MCF 10A (cell line): ENCODE measurements at places on chromosomes 3 and 15. TPM values are rescaled to one million over a fixed set of nuclear protein-coding genes. Genes with fewer than 3 reads are reported as not detected.

GRCh38 chr3:111069974-111070771 is 1.4 kb upstream of the NECTIN3 start:
- peaks cover 27% of the 10 kb centered on the region for H3K4me1 ChIP-seq
- H3K36me3 ChIP-seq, result peaks cover 7% of the 10 kb centered on the region
- H3K27ac ChIP-seq, result peak overlapping the region; percentile 80
- DNase-seq, result no peak
- peak overlapping the region; percentile 78 for H3K4me3 ChIP-seq

- DNase-seq, result no peak
- H3K27me3 ChIP-seq, result no peaks in the 10 kb centered on the region
- no peaks in the 10 kb centered on the region for H3K4me1 ChIP-seq
- H3K36me3 ChIP-seq, result no peaks in the 10 kb centered on the region
- H3K27ac ChIP-seq, result no peak overlapping the region
- H3K4me3 ChIP-seq, result no peak overlapping the region
These were observed 22.1 kb downstream of the PLA2G4D start for GRCh38 chr15:42072141-42072685.

GRCh38 chr15:92272106-92272505 is 121.6 kb upstream of the ST8SIA2 start:
- H3K4me1 ChIP-seq, result no peaks in the 10 kb centered on the region
- peaks cover 34% of the 10 kb centered on the region for H3K27me3 ChIP-seq
- DNase-seq, result no peak
- no peaks in the 10 kb centered on the region for H3K36me3 ChIP-seq

GRCh38 chr3:172522871-172523818 is at the start of gene TNFSF10:
Gene TNFSF10 (minus strand): TSS chr3:172523430. CDS start chr3:172523384, 46 bp downstream.
- peaks cover 16% of the 10 kb centered on the region for H3K4me1 ChIP-seq
- H3K4me3 ChIP-seq, result peak within 1 kb of the TSS; percentile 68
- no peaks in the 10 kb centered on the region for H3K36me3 ChIP-seq

DNA sequence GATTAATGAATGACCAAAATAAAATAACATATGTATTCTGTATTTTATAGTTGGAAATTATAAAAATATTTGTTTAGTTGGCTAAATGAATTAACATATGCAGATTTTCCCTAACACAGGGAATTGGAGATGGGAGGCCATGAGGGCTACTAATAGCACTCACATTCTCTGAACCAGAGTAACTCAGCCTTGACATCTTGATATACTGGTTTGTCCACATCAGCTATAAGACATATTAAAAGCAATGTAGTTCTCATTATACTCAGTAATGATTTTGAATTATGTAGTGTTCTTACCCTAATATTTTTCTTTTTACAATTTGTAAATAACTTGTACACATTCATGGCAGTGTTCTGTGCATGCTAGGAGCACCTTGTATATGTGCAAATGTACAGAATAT is 255.9 kb downstream of the EPHA6 start:
- DNase-seq, result no peak
- no peaks in the 10 kb centered on the region for H3K27me3 ChIP-seq
- no peak overlapping the region for H3K4me3 ChIP-seq

GRCh38 chr3:140343211-140344081 is 334.4 kb upstream of the TRIM42 start:
- no peak overlapping the region for H3K27ac ChIP-seq
- no peaks in the 10 kb centered on the region for H3K27me3 ChIP-seq
- no peak for DNase-seq
- H3K4me1 ChIP-seq, result no peaks in the 10 kb centered on the region

- DNase-seq, result no peak
- H3K27me3 ChIP-seq, result no peaks in the 10 kb centered on the region
- H3K27ac ChIP-seq, result no peak overlapping the region
- H3K4me1 ChIP-seq, result no peaks in the 10 kb centered on the region
These were observed 25.3 kb downstream of the GABRA5 start for GRCh38 chr15:26892182-26892518.

- peaks cover 7% of the 10 kb centered on the region for H3K4me1 ChIP-seq
- DNase-seq, result no peak
- no peaks in the 10 kb centered on the region for H3K36me3 ChIP-seq
These were observed 493.4 kb downstream of the OTOL1 start for GRCh38 chr3:161990036-161990435.

DNA sequence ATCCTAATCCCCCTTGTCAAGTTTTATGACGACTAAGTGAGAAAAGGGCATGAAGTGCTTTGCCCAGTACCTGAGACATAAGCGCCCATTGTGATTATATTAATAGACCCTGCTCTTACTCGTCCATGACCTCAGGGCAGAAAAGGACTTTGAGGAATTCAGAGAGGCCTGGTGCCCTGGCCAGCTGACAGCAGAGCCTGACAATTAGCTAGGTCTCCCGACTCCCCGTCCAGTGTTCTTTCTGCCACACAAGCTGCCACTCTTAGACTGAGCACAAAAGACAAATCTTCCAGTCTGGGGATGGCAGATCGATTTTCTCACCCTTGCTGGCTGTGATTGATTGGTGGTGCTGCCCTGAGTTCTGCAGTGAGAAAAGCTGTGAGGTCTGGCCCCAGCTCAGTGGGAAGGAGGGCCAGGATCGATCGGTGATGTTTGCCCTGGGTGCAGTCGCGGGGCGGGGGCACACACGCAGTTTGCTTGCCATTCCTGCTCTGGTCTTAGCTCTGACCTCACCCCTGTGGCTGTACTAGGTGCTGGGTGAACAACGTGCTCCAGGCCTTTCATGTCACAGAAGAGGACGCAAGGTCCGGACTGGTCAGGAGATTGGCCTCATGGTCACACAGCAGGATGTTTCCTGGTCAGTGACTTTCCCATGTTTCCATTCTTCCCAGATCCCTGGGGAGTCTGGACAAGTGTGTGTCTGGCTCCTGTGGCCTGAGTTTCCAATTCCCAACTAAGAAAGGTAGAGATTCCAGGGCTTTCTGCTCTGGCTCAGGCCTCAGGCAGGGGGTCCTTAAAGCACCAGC is 67.4 kb upstream of the TLE3 start:
- H3K36me3 ChIP-seq, result no peaks in the 10 kb centered on the region
- no peak overlapping the region for H3K4me3 ChIP-seq
- no peaks in the 10 kb centered on the region for H3K27me3 ChIP-seq
- DNase-seq, result no peak
- no peak overlapping the region for H3K27ac ChIP-seq

DNA sequence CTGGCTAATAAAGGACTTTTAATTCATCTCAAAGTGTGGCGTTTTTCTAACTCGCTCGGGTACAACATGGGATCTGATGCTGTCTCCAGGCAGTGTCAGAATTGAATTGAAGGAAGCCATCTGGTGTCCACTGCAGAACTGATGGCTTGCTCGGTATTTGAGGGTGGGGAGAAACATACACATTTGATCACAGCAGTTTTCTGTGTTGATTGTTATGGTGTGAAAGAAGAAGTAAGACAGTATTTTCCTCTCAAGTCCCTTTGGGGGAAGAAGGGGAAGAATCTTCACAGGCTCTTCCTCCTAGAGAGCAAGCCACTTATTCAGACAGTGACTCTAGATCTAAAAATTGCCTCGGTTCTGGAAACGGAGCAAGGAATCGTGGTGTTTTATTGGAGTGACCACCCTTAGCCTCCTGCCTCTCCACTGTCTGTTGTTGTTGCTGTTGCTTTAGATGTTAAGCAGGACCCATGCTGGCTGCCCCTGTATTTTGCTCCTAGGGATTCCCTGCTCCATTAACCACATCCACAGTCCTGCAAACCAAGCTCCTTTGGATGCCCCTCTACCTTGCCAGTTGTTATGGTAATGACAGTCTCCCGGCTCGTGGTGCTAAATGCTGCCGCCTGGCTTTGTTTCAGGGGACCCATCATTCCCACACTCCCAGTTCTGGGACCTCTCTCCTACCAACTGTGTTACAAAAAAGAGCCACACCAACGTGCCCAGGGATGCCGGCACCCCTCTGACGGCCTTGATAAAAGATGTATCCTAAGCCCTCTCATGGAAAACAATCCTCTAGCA is 15.3 kb upstream of the MCCC1 start:
- DNase-seq, result no peak
- peaks cover 41% of the 10 kb centered on the region for H3K27me3 ChIP-seq

GRCh38 chr3:106758459-106758858 is 618.8 kb upstream of the CCDC54 start:
- H3K4me3 ChIP-seq, result no peak overlapping the region
- H3K27me3 ChIP-seq, result no peaks in the 10 kb centered on the region
- H3K36me3 ChIP-seq, result no peaks in the 10 kb centered on the region
- DNase-seq, result peak; percentile 10
- no peak overlapping the region for H3K27ac ChIP-seq
- peaks cover 6% of the 10 kb centered on the region for H3K4me1 ChIP-seq

- peaks cover 9% of the 10 kb centered on the region for H3K36me3 ChIP-seq
- H3K27ac ChIP-seq, result no peak overlapping the region
These were observed 226.2 kb downstream of the PDCD6IP start for GRCh38 chr3:34024447-34025240.

DNA sequence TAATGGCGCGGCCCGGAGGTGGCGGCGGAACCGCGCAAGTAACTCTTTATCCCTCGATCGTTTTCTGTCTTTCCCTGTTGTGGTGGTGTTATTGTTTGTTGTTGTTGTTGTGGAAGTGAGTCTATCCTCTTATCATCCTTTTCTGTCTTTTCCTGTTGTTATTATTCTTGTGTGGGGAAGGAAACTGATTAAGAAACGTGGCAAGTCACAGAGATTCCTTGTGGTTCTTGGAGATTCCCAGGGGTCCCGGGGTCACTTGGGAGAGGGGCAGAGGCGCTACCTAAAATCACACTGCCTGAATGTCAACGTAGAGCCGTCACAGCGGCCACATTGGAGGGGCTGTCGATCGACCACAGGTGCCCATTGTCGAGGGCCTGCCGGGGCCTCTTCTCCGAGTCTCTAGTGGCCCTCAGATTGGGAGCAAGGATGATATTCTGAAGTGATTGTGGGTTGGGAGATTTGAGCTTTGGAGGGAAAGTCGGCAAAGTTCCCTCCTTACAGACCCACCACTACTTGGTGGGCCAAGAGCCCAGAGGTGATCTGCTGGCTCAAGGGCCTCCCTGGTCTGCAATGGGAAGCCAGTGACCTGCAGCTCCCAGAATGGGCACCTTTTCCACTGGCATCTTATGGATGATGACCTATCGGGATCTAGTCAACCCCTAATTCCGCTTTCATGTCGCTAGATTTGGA is 790 bp downstream of the PARP14 start:
- H3K4me3 ChIP-seq, result peak overlapping the region; percentile 77
- peak overlapping the region; percentile 83 for H3K27ac ChIP-seq
- H3K27me3 ChIP-seq, result no peaks in the 10 kb centered on the region
- H3K4me1 ChIP-seq, result peaks cover 16% of the 10 kb centered on the region
- peaks cover 12% of the 10 kb centered on the region for H3K36me3 ChIP-seq
- DNase-seq, result no peak

DNA sequence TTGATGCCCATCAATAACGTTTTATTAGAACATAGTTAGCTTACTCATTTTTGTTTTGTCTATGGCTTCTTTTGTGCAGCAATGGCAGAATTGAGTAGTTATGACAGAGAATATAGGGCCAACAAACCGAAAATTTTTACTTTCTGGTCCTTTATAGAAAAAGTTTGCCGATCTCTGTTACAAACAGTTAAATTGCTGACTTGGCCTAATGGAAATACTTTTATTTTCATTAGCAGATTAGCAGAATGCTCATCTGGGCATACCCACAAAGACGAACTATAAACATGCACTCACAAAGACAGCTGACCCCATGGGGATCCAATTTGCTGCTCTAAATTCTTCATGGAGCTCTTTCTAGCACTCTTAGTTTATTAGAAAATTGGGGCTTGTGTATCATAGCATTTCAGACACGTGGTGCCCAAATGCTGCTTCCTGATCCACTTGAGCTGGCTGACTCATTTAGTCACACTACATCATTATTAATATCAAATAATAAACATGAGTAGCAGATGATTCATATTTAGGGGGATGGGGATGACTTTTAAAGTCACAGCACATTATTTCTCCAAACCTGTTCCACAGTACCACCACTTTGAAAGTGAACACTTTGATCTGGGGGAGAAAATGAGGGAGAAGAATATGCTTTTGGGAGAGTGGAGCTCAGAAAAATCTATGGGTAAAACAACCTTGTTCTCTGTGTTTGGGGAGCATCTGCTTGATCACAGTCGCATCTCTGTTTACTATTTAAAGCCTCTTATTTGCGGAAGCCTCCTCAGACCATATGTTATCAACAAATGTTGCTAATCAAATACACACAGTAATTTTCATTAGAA is 228.1 kb upstream of the FEZF2 start:
- no peaks in the 10 kb centered on the region for H3K36me3 ChIP-seq
- peaks cover 45% of the 10 kb centered on the region for H3K4me1 ChIP-seq
- H3K27me3 ChIP-seq, result no peaks in the 10 kb centered on the region
- H3K4me3 ChIP-seq, result peak overlapping the region; percentile 19
- DNase-seq, result peak; percentile 68
- peak overlapping the region; percentile 94 for H3K27ac ChIP-seq

- DNase-seq, result no peak
- H3K27ac ChIP-seq, result no peak overlapping the region
- no peak overlapping the region for H3K4me3 ChIP-seq
- no peaks in the 10 kb centered on the region for H3K36me3 ChIP-seq
- H3K27me3 ChIP-seq, result peaks cover 19% of the 10 kb centered on the region
These were observed 12.7 kb upstream of the MINDY4B start for GRCh38 chr3:150917951-150918350.

DNA sequence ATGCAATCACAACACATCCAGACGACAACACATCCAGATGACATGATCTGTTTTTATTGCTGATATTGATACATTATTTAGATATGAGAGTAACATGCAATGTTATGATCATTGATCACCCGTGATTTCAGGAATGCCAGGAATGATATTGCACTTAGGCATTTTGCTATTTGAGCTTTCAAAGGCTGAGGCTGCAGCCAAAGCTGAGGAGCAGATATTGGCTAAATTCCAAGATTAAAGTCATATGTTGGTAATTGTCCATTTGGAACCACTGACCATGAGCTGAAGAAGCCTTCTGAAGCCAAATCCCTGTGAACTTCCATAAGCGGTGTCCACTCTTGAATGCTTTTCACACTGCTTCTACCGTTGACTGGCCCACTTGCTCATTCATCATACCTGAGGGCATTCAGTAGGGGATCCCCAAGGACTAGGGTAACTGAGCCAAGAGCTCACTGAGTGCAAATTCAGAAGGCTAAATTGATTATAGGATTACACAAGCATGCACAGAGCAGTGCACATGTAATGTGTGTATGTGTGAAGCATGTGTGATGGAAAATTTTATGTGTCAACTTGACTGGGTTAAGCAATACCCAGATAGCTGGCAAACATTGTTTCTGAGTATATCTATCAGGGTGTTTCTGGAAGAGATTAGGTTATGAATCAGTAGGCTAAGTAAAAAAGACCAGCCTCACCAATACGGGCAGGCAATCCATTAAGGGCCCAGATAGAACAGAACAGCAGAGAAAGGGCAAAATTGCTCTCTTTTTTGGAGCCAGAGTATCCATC is 92.1 kb upstream of the PLAAT1 start:
- H3K36me3 ChIP-seq, result no peaks in the 10 kb centered on the region
- no peak overlapping the region for H3K4me3 ChIP-seq
- DNase-seq, result no peak
- H3K27ac ChIP-seq, result no peak overlapping the region
- peaks cover 41% of the 10 kb centered on the region for H3K27me3 ChIP-seq
- H3K4me1 ChIP-seq, result no peaks in the 10 kb centered on the region

The SLC12A1 gene
- total RNA-seq, result not detected in 2 replicates

The MME gene
- total RNA-seq, result 26.3 and 37.0 TPM in 2 replicates

The CCR9 gene
- total RNA-seq, result not detected in 2 replicates

The DPPA2 gene
- not detected in 2 replicates for total RNA-seq

The DZIP3 gene
- total RNA-seq, result 10.1 and 10.3 TPM in 2 replicates

The TRAT1 gene
- not detected in 2 replicates for total RNA-seq
